ENCODE measurements at places on chromosomes 4 and X.

- DNase-seq: no peak
Measured at GRCh38 chrX:108437349-108438109, 693 bp downstream of the COL4A6 start.

GRCh38 chrX:46433892-46434291 is 111.3 kb downstream of the ZNF674 start:
- DNase-seq: no peak

DNA sequence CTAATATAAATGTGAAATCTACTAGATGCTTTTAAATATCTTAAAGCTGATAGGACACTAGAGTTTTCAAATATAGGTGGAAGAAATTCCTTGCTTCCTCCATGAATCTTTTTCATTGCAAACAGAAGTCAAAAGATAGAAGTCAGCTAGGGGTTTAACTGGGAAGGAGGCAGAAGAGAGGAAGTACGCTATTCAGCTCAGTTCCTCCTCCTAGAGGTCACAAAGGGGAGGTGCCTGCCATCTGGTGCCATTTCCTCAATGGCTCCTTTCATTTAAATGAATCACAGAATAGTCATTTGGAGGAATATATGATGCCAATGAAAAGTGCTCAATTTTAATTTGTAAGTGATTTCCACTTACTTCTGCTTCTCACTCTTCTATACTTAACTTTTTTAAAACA is 8.5 kb downstream of the COL25A1 start:
- no peak for DNase-seq

DNA sequence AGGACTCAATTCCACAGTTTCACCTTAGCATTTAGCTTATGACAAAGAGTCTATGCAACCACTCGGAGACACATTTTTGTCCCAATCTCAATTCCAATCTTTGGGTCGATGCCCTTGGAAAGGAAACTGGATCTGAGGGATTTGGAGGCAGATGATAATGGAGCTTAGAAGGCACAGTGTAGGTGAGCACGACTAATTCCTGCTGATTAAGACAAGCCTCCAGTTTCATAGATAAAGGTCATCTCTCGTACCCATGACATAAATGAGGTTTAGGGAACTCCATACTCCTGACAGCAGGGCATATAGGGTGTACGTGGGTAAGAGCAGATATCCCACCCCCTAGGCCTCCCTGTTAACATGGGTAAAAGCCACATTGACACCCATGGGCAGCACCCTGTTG is 24.4 kb upstream of the ZNF718 start:
- no peak for DNase-seq

- DNase-seq: no peak
Measured at GRCh38 chrX:122389005-122389404, 795.1 kb upstream of the GRIA3 start.

All from fibroblast of the conjunctiva (primary cell).